ENCODE measurements at places on chromosomes 4 and X. TPM values are rescaled to one million over a fixed set of nuclear protein-coding genes. Genes with fewer than 3 reads are reported as not detected.
A peak's percentile ranks its signal among the peaks of the same experiment; 100 is the strongest.

DNA sequence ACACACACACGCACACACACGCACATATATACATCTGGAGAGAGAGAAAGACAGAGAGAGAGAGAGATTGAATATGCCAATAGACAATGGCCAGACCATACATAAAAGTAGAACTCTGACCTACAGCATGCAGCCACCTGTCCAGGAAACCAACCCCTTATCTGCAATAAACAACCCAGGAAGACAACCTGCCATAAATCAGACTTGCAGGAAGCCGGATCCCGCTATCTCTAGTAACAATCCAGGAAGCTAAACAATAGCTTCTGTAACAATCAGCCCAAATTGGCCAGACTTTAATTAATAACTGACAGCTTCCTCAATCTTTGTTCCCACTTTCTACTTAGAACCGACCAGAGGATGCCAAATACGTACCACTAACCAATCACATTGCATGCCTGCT, 173.2 kb downstream of the LDB2 start:
- DNase-seq: no peak

DNA sequence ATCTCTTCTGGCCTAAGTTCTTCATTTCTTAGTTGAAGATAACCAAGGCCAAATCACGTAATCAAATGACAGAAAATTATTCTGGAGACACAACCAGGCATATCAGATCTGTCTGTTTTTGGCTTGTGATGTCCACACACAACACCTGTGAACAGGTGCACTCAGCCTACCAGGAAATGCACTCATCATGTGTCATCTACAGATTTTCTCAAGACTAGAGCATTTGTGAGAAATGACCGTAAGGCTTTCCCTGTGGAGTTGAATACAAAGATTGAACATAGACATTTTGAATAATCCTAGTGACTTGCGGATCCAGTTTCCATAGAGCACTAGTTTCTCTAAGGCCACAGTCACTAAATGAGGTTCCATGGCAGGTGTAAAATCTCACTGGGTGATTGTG, 26.7 kb upstream of the CXCL8 start:
- no peak for DNase-seq

DNA sequence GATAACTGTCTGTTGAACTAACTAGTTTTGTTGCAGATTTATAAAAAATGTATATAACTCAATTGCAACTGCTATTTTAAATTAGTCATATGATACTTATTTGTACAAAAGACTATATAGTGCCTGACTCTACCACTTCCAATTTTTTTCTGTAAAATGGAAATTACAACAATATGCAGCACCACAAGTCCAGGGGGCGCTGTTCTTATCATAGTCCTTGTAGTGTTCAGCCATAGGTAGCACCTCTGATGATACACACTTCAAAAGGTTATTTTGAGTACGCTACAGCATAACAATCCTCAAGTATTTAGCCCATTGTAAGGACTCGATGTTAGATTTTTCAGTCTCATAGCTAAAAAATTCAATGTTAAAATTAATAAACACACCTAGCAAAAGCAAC, 174.9 kb downstream of the CORIN start:
- no peak for DNase-seq

- no peak for DNase-seq
Measured at GRCh38 chrX:38882894-38883626, 81.8 kb downstream of the MID1IP1 start.

GRCh38 chrX:133085785-133086184, 11.1 kb downstream of the USP26 start:
- no peak for DNase-seq

- no peak for DNase-seq
Measured at GRCh38 chr4:11421116-11421515, 7.6 kb downstream of the HS3ST1 start.

DNA sequence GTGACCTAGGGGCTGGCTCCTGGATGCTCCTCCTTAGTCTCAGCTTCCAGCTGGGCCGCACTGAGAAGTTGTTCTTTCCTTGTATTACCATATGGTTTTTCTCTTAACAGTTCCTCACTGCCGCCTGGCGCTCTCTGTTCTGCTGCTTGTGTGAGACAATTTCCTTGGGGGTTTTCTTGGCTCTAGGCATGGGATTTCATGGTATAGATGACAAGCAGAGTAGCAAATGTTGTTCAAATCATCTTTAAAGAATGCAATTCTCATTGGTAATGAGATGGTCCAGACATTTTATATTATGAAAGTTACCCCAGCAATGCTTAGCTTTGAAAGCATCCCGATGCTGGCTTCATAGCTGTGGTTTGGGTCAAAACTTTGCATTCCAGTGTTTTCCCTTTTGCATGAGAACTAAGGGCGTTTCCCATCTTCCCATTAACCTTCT, 37.6 kb downstream of the SEPTIN11 start:
- DNase-seq: peak; percentile 81

The HTN3 gene
- polyA plus RNA-seq: not detected

DNA sequence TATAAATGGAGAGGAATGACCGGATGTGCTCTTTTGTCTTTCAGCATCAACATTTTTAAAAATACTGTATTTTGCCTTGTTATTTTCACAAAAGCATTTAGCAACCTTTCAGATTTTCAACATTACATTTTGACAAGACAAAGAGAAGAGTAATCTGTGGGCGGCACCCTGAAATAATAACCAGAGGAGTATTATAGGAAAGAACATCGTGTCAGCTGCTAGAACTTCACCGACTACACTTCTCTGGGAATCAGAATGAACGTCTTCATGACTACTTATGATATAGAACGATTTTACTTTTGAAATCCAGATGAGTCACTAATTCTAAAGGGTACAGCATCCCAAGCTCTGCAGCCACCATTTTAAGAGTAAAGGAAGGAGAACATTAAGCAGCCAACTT, 531.5 kb upstream of the FRG1 start:
- DNase-seq: no peak

The NHS gene
- 1.4 TPM for polyA plus RNA-seq

The SYNPO2 gene
- polyA plus RNA-seq: 162 TPM

DNA sequence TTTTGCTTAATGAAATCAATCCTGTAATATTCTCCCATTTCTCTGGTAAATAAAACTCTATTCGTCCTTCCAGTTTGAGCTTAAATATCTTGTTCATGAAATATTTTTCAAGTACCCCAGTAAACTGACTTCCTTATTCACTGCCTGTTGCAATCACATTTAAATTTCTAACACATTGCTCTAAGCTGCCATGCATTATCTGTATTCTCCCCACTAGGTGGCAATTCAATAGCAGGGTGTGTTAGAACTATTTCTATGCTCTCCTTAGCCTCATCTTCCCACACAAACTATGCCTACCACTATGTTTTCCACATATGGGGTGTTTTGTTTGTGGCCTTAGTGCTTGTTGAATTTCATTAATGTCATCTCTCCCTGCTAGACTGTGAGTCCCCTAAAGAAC, 377.1 kb upstream of the HS3ST1 start:
- DNase-seq: no peak

GRCh38 chr4:83149865-83150652, 35.5 kb upstream of the PLAC8 start:
- DNase-seq: no peak

The UGDH gene
- 41.4 TPM for polyA plus RNA-seq

GRCh38 chrX:63525491-63525890, 174.4 kb upstream of the SPIN4 start:
- DNase-seq: no peak

GRCh38 chr4:44629280-44629866, 22.1 kb downstream of the YIPF7 start:
- peak; percentile 20 for DNase-seq

DNA sequence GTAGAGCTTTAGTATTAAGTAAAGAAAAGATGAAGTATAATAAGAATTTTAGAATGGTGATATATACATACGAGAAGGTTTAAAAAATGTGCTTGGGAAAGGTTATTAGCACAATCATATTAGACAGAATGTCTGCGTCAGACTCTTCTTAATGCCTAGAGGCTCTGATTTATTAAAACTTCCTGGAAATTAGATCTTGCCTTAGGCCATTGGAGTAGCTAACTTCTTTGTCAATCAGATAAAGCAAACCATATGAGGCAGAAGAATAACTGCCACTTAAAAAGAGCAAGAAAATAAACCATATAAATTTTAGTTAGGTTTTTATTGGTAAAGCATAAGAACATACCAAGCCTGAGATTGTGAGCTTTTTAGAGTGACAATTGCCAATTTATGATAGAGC, 309.1 kb downstream of the TLL1 start:
- no peak for DNase-seq

The SPANXD gene
- polyA plus RNA-seq: not detected

DNA sequence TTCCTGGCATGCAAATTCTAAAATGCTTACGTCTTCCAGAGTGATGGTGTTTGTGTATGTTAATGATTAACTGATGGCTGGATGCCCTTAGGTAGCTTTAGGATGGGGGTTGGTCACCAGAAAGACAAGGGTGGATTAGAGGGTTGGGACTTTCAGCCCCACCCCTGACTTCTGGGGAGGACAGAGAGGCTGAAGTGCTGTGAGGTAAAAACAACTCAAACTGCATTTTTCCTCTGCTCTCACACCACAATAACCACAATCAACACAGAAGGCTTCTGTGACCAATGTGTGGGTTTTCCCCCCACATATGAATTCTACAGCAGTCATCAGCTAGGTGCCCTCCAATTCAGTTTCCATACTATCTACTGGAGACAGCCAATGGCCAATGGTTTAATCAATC, 18.7 kb upstream of the DDIT4L start:
- DNase-seq: no peak

The PGAM4 gene
- not detected for polyA plus RNA-seq

DNA sequence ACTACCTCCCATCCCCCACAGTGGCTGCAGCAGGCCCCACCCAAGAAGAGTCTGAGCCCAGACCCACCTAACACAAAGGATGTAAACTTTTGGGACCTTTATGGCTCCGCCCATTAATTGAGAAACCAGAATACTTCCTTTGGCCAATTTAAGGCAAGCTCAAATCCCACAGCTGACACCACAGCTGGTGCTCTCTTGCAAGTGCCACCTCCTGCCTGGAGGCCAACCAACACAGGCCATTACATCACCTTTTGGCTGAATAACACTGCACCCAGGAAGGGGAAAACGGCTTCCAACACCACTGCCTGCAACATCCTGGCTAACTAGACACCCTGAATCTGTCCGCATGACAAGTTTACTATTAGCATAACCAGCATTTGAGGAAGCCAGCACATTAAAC, 248.8 kb downstream of the PRDM5 start:
- DNase-seq: no peak

GRCh38 chr4:96913441-96914080, 1073.7 kb downstream of the PDHA2 start:
- no peak for DNase-seq

The TSPAN7 gene
- polyA plus RNA-seq: 122 TPM

The CA5B gene
- polyA plus RNA-seq: 4.5 TPM

- DNase-seq: no peak
Measured at GRCh38 chr4:94673961-94674360, 83.8 kb upstream of the BMPR1B start.

DNA sequence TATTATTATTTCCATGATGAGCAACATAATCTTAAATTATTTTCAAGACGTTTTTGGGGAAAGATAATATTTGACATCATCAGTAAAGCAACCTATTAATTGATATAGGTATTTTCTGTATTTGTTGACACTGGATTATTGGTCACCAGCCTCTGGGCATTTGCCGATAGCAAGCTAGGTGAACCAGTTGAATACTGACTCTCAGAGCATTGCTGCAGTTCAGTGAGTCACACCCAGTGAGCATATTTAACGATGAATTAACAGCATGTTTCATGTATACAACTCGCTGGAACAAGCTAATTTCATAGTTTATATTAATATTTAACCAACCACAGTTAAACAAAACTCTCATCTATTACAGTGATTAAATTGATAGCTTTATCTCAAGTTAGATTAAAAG, 1006.0 kb upstream of the DIAPH2 start:
- no peak for DNase-seq

GRCh38 chr4:28435314-28435713, 1574.7 kb downstream of the STIM2 start:
- DNase-seq: peak; percentile 39

DNA sequence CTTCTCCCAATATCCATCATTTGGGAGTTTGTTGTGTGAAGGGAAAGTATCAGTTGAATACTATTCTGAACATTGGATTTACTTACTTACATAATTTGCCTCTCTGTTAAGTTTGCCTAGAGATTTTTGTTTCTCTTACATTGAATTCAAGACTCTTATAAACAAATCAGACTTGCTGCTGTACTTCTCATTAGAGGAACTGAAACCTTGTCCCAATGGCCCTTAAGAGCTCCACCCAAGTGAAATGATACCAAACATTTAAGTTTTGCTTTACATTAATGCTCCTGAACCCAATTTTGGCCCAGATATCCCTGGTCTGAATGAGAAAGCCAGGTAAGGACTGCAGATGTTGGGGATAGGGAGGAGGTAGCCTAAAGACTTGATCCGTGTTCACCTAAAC, 32.0 kb downstream of the HAND2 start:
- no peak for DNase-seq

GRCh38 chrX:49101629-49101984, 21.9 kb upstream of the WDR45 start:
- DNase-seq: no peak

GRCh38 chr4:184287697-184288255, 70.1 kb upstream of the ENPP6 start:
- no peak for DNase-seq

The HSD17B11 gene
- polyA plus RNA-seq: 18.7 TPM

DNA sequence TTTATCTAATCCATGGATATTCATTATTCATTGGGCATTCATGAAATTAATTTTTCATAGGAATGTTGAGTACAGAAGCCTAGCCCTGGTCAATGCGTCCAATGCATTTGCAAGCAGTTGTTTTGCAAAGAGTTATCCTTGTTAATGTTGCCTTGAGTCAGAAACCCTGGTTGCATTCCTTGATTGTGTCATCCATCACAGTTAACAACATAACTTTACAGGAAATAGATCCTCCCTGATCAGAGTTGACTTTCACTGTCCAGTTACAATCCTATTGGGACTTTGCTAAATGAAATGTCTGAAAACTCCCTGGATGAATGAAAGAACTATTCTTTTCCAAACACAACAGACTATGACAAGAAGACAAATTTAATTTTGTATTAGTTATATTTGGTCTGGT, 924.3 kb upstream of the SLIT2 start:
- no peak for DNase-seq

DNA sequence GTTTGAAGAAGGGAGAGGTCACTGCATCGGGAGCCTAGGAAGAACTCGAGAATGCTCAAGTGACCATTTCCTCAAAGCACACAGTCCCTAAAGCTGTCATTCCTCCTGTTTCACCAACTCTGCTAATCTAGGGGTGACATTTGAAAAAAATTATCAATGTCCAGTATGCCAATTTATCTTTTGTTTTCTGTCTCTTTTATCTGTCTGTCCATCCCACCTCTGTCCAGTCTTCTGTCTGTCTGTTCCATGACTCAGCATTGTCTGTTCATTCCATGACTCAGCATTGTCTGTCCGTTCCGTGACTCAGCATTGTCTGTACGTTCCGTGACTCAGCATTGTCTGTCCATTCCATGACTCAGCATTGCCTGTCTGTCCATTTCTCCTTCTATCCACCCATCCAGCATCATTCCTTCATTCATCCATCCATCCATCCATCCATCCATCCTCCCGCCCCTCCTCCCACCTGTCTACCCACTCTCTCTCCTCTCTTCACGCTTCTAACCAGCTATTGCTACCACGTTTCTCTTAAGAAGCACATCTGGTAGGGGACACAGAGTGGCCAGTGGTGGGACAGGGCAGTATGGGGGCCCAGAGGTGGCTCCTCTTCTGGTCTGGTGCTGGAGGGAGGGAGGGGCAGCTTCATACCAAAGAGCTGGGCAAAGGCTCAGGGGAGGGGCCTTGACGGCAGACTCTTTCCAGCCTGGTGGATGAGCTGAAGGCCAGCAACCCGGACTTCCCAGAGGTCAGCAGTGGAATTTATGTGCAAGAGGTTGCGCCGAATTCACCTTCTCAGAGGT, 34.1 kb downstream of the HTRA3 start:
- DNase-seq: no peak
